ENCODE measurements at places on chromosomes 5 and 9.

DNA sequence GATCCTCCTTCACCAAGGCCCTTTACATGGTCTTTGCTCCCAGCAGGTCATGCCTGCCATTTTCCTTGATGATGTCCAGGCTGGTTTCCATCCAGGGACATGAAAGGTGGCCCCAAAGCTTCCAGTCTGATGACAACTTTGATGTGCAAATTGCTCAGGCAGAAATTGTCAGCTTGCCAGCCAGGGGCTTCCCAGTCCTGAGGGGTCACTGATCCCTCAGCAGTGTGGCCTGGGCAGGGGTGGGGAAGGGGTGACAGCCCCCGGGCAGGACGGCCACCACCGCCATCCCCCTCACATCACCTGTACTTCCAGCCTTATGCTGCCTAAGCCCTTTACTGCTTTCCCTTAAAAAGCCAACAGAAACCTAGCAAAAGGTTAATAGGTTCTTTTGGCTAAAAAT lies 96.3 kb downstream of the ANKRD33B start:
- no peak for DNase-seq

DNA sequence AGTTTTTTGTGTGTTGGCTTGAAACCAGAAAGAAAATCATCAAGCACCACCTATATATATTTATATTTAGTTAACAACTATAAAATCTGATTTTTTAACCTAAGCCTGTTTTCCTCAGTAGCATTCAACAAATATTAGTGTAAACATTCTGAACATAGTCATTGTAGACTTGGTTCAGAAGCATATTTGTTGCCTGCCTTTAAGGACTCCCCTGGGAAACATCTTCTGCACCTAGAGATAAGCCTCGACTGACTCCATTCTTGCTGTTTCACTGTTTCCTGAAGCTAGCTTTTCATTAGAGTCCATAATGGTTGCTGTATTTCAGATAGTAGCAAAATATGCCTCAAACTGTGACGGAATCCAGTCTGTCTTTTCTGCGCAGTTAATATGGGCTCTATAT lies 123.5 kb downstream of the TRIO start:
- DNase-seq, result no peak

DNA sequence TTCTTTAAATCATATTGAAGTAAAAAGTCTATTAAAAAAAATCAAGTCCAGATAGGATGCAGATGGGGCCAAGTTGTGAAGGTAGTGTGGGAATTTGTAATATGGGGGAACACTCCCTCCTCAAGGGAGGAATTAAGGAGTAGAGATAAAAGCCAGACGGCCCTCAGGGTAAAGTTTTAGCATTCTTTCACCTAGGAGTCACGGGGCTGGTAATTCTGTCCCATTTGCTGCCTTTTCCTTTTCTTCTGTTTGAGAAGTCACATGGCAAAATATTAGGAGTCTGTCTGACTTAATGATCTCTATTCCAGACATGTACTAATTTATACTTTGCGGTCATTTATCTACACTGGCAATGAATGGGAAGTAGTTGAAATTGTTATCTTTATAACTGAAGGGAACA lies 61.9 kb downstream of the SNX24 start:
- DNase-seq, result no peak

GRCh38 chr9:21801683-21802417 lies 586 bp upstream of the MTAP start:
- no peak for DNase-seq

DNA sequence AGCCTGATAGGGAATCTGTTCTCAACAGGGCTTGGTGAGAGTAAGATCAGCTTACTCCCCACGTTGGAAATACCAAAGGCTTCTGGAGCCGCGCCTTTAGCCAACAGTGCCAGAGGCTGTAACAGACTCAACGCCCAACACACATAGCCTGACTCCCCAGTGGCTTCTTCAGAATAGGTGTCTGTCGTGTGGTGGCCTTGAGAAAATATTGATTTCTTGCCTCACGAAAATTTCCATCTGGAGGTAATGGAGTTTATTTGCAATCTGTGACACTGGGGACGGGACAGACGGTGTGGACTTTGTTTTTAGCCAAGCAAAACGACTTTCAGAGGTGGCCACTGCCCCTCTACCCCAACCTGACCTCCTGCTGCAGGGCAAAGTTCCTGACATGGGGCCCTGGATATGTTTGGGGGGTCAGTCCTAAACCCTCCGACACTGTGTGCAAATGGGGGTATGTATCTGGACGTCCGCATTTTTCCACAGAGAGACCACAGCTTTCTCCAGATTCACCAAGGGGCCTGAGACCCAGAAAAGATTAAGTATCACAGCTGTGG lies 189.3 kb downstream of the CDK5RAP2 start:
- DNase-seq, result no peak

DNA sequence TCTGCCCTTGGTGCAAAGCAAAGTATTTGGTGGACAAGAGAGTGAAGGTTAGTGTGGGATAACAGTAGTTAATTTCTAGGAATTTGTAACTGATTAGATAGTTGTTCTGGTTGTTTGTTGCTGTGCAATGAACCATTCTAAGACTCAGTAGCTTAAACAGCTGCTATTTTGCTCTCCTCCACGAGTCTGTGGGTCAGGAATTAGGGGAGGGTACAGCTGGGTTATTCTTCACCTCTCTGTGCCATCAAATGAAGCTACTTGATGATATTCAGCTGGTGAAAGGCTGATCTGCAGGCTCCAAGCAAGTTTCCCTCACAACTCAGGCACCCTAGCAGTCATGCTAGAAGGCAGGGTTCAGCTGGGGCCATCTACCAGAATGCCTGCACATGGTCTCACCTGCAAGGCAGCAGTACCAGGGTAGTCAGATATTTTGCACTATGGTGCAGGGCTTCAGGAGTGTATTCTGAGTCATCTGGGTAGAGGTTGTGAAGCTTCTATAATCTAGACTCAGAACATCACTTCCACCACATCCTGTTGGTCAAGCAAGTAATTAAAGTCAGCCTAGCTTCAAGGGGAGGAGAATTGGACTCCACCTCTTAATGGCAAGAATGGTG lies 159.5 kb upstream of the SLC28A3 start:
- DNase-seq, result no peak

GRCh38 chr9:114263853-114264510 lies 58.9 kb upstream of the ORM1 start:
- DNase-seq, result no peak

GRCh38 chr5:177982072-177982727 lies 13.8 kb downstream of the PROP1 start:
- DNase-seq, result no peak

GRCh38 chr9:37784291-37784615 lies 611 bp downstream of the EXOSC3 start:
- DNase-seq, result no peak

- DNase-seq, result no peak
These were observed at the start of gene UAP1L1 for GRCh38 chr9:137077010-137077747. TSS of gene UAP1L1 (plus strand) at chr9:137077517. CDS start at chr9:137077533, 16 bp downstream.

- no peak for DNase-seq
These were observed 564.0 kb upstream of the ACO1 start for GRCh38 chr9:31820426-31820825.

DNA sequence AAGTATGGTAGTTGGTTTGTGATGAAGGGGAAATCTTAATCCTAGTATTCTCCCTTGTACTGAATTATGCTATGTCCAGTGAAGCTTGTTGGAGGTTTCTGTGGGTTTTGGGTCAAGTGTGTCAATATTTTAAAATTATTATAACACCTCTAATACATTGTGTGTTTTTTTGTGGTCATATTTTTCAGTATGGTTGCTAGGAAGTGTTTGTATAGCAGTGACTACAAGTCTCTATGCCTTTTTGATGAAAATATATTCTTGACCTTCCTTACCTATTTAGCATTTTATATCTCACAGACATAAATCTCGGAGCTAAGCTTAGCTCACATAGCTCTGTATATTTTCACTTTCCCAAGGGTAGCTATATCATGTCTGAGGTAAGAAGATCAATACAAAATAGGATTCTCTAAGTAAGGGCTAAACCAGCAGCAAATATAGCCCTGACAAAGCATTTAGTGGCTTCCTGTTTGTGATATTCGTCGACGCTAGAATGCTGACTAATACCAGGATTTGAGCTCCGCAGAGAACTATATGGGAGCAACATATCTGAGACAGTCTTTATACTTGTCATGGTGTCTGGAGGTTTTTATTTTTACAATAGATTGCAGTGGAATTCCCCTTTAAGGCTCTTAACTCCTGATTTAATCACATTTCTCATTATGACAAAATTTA lies 82.3 kb downstream of the MACIR start:
- no peak for DNase-seq

- DNase-seq, result no peak
These were observed 122.2 kb upstream of the GNA14 start for GRCh38 chr9:77770340-77770739.

DNA sequence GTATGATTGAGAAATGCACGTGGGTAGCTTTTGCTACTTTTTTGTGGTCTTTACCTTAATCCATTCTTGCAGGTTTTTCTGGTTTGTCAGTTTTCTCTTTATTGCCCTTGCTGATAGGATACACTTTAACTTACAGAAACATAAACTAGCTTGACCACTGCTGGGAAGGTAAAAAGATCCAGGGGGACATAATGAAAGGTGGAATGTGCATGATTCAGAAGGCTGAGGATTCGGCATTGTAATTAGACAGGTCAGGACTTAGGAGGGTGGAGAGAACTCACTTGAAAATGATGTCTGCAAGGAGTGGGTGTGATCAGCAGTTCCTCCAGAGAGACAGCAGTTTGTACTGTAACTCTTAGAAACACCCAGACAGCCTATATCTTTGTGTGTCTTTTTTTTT lies 19.8 kb upstream of the TXNDC8 start:
- no peak for DNase-seq

DNA sequence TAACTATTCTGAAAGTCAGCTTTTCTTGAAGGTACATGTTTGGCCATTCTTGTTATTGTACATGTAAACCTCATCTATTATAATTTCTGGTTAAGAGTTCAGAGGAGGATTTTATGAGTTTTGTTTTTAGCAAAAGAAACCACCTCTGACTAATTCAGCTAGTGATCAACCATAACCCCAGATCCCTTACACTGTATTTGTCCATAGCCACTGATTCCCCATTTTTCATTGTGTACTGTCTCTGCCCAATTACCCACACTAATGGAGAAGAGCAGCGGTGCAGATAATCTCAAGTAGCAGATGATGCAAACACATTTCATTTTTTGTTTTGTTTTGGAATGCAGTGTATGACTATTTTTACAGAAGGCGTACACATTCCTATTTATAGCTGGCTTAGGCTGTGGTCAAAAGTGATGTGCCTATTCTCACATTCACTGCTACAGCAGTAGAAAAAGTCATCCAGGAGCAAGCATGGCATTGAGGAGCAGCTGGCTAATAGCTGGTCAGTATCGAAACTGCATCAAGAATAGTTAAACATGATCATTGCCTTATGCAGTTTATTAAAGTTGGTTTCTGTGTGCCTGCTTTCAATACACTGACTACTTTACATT lies 988.3 kb downstream of the DTWD2 start:
- no peak for DNase-seq

DNA sequence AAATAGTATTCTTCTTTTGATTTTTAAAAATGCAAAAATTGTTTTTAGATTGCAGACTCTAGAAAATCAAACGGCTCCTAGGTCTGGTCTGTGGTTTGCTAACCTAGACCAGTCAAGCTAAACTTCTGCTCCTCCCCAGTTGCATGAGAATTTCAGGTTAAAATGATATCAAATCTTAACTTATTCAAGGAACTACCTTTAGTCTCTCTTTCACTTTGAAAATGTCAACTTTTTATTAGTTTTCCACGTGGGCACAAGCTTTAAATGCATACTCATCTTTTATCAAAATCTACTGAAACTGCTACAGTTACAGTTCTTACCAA lies 8.8 kb downstream of the CAMK4 start:
- no peak for DNase-seq

DNA sequence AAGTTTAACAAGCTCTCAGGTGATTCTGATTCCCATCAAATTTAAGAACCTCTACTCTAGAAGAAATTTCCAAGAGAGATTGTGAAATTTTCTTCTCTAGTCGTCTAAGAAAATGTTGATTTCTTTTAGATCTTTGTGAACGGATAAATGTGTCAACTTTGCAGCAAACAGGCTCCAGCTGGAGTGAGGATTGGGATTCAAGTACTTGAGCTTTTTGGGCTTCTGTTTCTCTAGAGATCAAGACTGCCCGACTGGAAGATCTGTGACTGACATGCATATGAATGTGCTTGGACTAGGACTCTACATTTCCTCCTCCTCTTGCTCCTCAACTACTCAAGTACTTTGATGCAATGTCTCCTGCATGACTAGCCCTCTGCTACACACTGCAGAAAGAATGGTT lies 388.3 kb downstream of the TMEM38B start:
- DNase-seq, result no peak

DNA sequence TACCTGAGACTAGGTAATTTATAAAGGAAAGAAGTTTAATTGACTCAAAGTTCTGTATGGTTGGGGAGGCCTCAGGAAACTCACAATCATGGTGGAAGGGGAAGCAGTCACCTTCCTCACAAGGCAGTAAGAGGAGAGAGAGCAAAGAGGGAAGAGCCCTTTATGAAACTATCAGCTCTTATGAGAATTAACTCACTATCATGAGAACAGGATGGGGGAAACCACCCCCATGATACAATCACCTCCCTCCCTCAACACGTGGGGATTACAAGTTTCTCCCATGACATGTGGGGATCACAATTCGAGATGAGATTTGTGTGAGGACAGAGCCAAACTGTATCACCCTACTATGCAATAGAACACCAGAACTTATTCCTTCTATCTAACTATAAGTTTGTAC lies 27.9 kb downstream of the CD274 start:
- DNase-seq, result no peak

- DNase-seq, result no peak
These were observed 160.9 kb upstream of the SLC30A5 start for GRCh38 chr5:68932830-68933434.

GRCh38 chr5:144011388-144011787 lies 159.1 kb downstream of the YIPF5 start:
- no peak for DNase-seq

- no peak for DNase-seq
These were observed 140.8 kb downstream of the COL23A1 start for GRCh38 chr5:178449163-178450070.

DNA sequence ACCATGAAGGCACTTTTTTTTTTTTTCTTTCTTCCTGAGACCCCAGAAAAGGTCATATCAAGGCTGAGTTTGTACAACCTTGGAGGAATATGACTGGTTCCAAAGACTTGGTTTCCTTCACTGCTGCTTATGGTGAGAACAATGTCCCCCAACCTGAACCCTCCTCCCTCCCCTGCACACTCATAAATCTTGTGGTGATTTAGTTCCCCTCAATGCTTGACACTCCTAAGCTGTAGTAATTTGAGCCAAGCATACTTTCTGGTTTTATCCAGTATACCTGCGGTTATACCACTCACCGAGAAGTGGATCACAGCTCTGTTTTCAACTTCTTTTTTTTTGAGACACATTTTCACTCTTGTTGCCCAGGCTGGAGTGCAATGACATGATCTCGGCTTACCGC lies 149.9 kb upstream of the KLF4 start:
- no peak for DNase-seq

- DNase-seq, result no peak
These were observed 943 bp downstream of the SFXN1 start for GRCh38 chr5:175479125-175479881.
